ENCODE measurements at places on chromosomes 1 and 21. TPM values are rescaled to one million over a fixed set of nuclear protein-coding genes. Genes with fewer than 3 reads are reported as not detected.

The MYCL gene
- total RNA-seq, result 0.57 TPM

The FMOD gene
- total RNA-seq, result 4.0 TPM

DNA sequence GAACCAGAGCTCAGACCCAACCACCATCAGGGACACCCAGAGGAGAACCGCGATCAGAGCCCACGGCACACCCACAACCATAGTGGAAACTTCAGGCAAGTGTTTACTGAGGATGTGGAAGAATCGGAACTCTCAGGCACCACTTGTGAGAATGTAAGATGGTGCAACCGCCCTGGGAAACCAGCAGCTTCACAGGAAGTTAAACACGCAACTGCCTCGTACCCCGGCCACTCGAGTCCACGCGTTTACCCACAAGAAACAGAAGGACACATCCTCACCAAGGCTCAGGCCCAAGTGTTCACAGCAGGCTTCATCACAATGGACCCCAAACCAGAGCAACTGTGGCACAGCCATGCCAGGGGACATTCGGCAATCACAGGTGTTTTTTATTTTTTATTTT is 51.4 kb upstream of the COL6A2 start:
- no peak for DNase-seq

DNA sequence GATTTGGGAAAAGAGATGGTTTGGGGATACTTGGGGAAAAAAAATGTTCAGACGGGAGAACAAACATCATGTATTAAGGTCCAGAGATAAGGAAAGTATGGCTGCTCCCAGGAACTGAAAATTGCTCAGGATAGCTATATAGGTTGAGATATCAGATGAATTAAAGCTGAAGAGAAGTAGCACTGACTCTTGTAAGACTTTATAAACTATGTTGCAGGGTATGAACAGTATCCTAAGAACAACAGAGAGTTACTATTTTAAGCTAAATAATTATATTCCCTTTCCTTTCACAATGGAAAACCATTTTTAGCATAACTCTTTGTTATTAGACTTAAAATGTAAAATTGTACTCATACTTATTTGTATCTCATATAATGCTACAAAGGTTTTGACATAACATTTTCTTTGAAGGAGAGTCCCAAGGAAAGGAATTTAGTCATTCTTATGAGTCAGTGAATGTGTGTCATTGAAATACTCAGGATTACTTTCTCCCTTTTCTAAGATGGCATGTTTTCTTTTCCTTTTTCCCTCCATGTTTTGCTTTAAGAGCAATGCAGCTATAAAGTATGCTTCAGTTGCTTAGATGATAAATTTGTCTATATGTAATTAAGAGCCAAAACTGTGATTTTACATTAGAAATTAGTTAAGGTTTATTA is 139.4 kb upstream of the KIAA1614 start:
- DNase-seq, result no peak

- no peak for DNase-seq
Observed at GRCh38 chr1:25676488-25676887, 59.9 kb downstream of the MAN1C1 start.

DNA sequence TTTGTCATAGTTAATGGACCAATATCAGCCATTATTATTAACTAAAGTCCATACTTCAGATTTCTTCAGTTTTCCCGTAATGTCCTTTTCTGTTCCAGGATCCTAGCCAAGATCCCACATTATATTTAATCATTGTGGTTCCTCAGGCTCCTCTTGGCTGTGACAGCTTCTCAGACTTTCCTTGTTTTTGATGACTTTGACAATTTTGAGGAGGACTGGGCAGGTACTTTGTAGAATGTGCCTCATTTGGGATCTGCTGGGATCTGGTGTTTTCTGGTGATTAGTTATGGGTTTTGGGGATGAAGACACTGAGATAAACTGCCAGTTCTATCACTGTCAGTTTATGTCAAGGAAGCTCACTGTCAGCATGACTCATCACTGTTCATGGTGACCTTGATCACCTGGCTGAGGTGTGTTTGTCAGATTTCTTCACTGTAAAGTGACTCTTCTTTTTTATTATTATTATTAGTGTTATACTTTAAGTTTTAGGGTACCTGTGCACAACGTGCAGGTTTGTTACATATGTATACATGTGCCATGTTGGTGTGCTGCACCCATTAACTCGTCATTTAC is 66.3 kb downstream of the PCBP3 start:
- no peak for DNase-seq

DNA sequence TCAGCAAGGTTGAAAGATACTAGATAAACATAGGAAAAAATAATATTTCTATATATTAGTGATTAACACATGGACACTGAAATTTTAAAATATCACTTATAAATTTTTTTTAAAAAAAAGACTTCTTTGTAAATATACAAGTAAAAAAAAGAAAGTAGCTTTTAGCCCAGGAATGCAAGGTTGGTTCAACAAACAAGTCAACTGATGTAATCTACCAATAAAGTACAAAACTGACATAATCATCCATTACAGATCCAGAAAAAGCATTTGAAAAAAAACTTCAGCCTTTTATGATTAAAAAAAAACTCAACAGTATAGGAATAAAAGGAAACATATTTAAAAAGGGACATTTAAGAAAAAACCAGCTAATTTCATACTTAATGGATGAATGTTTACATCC is 48.4 kb downstream of the TRMT1L start:
- DNase-seq, result no peak

DNA sequence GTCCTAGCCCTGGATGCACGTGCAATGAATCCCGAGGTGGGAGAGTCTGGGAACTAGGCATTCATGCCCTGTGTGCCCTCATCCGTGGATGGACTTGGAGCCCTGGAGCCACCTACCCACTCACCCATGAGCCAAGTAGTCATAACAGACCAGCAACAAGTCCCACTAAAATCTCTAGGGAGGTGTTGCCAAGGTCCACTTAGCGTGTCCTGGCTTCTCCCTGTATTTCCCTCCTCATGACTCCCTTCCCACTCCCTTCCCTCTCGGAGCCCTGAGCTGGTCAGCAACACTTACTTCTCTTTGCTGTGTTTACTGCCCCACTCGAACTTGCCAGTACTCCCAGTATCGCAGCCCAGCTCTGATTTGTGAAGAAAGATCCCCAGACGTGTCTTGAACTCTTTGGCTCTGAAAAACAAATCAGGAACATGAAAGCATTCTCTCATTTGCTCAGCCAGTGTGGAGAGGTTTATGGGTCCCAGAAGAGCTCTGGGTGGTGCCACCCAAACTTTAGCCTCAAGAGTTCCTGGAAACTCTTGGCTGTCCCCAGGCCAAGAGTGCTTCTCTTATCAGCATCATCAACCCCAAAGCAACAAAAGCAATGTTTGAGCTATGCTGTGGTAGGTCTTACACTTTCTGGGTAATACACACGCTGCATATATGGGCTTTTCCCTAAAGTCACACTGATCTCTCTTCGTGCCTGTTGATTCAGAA is 1.1 kb downstream of the RGS16 start:
- peak; percentile 34 for DNase-seq

DNA sequence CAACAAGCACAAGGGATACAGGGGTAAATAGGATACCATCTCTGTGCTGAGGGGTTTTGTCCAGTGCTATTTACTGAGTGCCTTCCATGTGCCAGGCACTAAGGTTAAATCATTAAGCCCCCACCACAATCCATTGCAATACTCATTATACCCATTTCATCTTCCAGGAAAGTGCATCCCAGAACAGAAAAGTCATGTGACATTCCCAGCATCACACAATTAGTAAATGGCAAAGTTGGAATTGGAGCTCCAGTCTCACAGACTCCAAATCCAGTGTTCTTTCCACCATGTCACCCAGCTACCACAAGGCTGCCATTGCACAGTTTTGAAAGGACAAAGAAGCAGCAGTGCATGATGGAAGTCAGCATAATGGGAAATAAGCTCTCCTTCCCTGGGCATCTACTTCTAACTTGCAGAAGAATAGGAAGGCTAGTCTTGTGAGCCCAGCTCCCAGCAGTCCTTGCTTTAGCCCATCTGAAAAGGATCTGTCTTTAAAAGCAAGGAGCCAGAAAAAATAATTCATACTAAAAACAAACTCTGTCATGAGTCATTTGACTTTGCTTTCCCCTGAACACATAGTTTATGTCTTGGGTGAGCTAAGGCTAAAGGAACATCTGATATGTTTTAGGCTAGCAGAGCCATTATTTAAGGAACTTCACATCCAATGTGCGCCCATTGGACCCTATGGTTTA is 111.4 kb upstream of the HOOK1 start:
- no peak for DNase-seq

GRCh38 chr21:40421121-40421520 is 425.8 kb downstream of the DSCAM start:
- no peak for DNase-seq

DNA sequence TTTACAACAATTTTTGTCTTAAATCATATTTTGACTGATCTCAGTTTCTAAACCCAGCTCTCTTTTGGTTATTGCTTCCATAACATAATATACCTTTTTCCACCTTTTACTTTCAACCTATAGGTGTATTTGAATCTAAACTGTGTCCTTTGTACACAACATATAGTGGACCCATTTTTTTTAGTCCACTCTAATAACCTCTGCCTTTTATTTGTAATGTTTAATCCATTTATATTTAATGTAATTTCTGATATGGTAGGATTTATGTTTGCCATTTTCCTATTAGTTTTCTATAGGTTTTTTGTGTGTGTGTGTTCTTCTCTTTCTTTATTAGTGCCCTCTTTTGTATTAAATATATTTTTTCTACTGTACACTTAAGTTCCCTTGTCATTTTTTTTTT is 22.4 kb upstream of the SLAMF1 start:
- DNase-seq, result no peak

DNA sequence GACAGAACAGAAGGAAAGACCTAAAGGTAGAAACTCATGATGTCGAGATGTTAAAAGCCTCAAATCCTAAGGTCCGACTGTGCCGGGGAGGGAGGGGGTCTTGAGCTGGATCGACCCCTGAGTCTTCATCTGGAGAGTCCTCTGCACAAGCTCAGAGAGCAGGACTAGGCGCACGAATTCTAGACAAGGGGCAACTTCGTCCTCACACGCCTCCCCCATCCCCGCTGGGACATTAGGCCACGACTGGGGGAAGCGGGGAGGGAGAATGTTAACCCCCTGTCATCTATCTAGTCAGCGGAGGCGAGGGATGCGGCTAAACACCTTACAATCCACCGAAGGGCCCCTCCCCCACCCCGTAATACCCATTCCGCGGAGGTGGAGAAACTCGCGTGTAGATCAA is 94.7 kb downstream of the PRKAB2 start:
- DNase-seq, result no peak

DNA sequence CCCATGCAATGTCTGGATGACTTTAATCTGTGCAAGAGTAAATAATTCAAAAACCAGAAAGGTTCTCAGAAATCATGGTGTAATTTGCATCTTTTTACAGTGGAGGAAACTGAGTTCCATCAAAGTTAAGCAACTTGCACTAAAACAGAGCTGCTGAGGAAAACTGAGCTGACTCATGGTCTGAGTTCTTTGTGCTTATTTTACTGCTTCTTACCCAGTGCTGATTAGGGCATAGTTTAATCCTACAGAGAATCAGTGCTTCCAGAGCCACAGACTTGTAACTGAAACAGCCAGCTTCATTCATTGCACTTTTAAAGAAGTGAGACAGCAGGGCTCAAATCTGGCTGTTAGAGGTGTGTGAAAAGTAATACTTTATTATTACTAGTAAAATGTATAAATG is 10.9 kb upstream of the RWDD3 start:
- no peak for DNase-seq

DNA sequence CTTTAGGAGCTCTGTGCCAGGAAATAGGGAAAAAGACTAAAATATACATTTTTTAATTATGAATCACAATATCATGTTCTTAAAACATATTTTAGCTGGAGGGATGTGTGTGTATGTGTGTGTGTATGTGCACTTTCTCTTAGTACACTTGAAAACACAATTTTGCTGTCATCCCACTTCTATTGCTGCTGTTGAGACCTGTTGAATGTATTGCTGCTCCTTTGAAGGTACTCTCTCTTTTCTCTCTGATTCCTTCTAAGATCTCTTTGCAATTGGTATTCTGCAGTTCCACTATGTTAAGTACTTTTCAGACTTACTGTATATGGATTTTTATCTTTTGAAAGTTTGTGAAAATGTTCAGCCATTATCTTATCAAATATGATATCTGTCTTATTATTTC is 43.5 kb upstream of the COG2 start:
- DNase-seq, result no peak

GRCh38 chr1:219542828-219543518 is 69.9 kb downstream of the ZC3H11B start:
- DNase-seq, result no peak

- DNase-seq, result no peak
Observed at GRCh38 chr1:93489756-93490155, 41.8 kb downstream of the FNBP1L start.

DNA sequence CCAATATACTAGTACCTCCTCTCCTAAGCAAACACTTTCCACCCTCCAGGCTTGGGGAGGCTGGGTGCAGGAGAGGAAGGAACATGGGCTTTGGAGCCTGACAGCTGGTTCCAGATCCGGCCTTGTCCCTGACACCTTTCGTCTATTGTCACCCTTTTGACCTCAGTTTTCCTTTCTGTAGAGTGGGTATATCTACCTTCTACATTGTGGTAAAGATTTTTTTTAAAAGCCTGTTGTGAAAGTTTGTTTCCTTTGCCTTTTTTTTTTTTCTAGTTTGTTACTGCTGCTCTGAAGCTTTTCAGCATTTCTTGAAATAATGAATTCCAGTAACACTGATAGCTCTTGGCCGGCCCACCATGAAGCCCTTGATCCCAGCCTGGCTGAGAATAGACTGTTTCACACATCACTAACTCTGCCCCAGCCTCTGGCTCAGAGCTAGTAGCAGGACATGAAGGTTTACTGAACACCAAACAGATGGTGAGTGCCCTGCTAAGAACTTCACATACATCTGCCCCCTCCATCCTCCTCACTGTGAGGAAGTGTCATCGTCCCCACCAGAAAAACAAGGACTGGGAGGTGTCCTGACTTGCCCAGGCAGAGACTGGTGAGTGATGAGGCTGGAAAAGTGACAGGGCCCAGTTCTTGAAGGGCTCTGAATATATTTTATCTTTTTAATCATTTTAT is 33.0 kb upstream of the ID3 start:
- DNase-seq, result no peak

DNA sequence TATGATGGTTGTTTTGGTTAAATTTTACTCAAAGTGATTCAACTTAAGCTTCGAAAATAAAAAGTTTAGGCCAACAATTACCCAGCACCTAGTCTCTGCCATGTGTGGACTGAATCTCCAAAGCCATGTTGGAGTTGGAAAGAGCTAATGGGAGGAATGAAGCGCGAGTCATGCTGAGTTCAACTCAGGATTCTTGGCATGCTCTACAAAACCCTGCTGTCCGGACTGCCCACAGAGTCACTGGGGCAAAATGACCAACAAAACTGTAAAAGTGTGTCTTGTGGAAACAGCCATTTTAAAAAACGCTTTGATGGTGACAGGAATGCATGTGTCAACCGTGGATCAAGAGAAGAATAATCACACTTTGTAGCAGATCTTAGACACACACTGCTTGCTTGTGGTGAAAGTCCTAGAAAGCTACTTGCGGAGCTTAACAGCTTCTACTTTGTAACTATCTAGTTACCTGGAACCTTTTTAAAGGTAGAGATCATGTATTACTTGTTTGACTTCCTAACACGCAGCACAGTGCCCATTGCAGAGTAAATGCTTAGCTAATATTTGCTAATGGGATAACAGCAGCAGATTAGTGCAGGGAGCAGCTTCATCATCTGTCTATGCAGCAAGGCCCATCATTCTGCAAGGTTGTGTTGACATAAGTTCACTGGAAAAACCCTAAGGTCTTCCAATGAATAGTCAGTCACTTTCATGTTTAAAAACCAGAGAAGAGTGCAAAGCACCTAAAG is 7.0 kb upstream of the GBP6 start:
- no peak for DNase-seq
